ENCODE measurements at places on chromosomes 5 and 9.

GRCh38 chr5:145787996-145788395 lies 47.1 kb downstream of the PRELID2 start:
- DNase-seq: no peak

- no peak for DNase-seq
Measured at GRCh38 chr5:55544341-55544740, 9.6 kb upstream of the PLPP1 start.

DNA sequence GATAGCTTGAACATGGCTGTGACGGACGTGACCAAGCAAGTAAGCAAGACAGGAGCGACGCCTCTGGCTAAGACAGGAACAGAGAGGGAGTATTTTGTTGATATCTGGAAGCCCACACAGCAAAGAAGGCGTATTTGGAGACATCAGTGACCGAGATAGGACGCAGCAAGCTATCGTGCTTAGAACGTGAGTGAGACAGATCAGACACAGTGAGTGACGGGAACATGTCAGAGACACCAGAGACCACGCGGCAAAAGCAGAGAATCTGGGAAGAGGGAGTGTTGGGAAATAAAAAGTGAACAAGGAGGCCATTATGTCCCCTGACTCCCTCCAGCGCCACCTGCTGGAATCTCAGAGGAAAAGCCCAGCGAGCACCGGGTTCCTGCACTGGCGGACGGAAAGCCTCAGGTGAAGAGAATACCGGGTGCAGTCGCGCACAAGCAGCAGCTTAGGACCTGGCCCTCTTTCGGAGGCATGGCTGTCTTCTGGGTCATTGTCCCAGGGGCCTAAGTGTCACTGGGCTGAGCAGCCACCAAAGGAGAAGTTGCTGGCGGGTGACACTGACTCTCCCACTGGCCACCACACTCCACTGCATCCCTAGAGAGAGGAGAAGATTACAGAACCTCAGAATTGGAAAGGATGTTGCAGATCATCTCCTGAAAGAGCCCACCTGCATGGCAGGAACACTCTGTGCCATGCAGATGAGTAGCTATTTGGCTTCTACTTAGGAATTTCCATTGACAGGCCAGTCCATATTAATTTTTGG lies 99.1 kb downstream of the FBXO38 start:
- DNase-seq: no peak

GRCh38 chr5:75471193-75471592 lies 40.2 kb downstream of the CERT1 start:
- DNase-seq: no peak

DNA sequence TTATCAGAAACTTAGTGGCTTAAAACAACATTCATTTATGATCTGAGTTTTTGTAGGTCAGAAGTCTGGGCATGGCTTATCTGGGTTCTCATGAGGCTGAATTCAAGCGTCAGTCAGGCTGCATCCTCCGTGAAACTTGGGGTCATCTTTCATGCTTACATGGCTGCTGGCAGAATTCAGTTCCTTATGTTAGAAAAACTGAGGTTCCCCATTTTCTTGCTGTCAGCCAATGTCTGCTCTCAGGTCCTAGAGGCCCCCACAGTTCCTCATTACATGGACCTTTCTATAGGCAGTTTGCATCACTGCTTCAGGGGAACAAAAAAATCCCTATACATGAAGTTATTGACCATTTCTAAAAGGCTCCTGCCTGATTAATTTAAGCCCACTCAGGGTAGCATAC lies 83.8 kb upstream of the NMUR2 start:
- no peak for DNase-seq

- DNase-seq: no peak
Measured at GRCh38 chr9:85534340-85534739, 207.4 kb downstream of the AGTPBP1 start.

DNA sequence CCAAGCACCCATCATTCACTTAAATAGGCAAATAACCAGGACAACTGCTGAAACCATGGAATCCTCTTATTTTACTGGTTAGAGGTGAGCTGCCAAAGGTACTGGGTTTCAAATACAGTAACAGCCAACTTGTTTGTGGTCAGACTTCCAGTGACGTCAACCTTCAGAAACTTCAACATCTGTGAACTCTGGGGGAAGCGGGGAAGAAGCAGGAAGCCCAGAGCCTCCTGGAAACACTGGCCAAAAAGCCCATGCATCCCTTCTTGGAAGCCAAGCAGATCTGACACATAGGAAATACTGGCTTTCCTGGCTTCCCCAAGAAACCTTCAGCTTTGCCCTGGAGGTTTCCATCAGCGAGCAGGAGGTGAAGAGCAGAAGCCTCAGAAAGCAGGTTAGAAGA lies 4.9 kb upstream of the FRRS1L start:
- no peak for DNase-seq

- DNase-seq: no peak
Measured at GRCh38 chr5:121819682-121820261, 31.9 kb upstream of the FTMT start.

GRCh38 chr9:84137968-84138367 lies 157.4 kb downstream of the RMI1 start:
- DNase-seq: no peak

DNA sequence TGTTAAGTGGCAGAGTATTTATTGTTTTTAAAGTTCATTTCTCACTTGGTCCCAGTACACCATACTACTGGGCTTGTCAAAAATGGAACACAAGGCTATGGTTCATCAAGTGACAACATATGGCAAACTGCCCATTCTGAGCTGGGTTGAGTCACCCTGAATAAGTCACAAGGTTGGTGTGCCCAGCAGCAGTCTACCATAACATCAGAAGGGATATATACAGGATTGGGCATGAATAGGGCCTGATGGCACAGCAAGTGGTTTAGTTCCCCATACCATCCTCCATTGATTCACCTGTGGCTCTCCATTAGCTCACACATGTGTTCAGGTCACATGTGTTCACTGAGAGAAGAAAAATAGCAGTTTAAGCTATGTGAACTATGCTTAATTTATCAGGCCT lies 249.8 kb upstream of the PRDM9 start:
- no peak for DNase-seq

- DNase-seq: no peak
Measured at GRCh38 chr5:73682176-73682575, 56.2 kb downstream of the ARHGEF28 start.

DNA sequence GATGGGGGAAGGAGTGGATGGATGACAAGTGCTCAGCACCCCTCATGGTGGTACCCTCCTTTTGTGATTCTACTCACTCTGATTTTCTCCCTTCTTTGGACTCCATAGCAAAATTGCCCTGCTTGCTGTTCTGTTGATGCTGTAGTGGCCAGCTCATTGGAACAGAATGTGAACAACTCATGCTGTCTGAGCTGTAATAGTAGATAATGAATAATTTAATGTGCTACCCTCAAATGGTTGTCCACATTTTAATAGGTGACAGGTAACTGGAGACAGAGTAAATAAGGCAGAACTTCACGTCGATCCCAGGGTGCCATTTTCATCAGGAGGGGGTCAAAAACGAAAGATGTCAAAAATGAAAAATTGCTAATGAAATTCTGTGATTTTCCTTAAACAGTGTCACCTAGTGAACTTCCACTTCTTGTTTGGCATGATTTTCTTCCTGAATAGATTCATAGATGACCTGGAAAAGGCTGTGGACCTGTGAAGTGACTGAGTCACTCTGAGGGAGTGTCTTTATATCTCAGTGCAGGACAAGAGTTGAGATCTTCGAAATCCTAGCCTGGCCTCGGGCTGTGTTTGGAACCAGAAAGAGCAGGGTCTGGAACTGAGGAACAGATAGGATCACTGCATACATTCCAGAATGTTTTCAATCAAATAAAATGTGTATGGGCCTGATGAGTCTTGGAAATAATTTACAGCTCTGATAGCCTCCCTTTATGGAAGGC lies 270.2 kb downstream of the PSAT1 start:
- no peak for DNase-seq

- no peak for DNase-seq
Measured at GRCh38 chr9:136060671-136061371, 34.3 kb downstream of the NACC2 start.

GRCh38 chr5:112886975-112887374 lies 25.9 kb downstream of the SRP19 start:
- no peak for DNase-seq

DNA sequence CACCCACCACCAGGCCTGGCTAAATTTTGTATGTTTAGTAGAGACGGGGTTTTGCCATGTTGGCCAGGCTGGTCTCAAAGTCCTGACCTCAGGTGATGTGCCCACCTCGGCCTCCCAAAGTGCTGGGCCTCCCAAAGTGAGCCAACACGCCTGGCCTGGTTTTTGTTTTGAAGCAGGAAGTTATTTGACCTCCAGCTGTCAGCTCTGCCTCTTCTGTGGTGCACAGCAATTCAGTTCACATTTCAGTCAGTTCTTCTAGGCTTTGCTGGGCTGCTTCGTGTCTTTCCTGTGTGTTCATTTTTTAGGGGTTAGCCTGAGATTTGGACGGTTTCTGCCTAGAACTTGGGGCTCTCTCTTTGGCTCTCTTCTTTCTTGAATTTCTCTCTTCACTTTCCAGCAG lies 8.9 kb downstream of the LCN1 start:
- no peak for DNase-seq

DNA sequence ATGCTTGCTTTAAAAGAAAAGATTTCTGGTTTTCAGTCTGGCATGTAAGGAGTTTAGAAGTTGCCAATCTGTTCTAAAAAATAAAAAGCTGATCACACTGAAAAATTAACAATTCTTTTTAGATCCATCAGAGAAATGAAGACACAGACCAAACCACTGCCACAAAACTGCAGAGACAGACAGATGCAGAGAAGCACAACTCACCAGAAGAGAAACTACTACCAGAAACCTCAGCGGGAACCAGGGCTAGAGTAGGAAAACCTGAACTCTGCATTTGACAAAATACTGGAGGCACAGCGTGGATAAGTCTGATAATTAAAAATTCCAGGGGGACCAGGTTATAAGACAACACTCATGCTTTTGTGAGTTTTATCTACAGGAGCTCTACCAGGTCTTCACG lies 28.8 kb downstream of the FBXL17 start:
- no peak for DNase-seq

DNA sequence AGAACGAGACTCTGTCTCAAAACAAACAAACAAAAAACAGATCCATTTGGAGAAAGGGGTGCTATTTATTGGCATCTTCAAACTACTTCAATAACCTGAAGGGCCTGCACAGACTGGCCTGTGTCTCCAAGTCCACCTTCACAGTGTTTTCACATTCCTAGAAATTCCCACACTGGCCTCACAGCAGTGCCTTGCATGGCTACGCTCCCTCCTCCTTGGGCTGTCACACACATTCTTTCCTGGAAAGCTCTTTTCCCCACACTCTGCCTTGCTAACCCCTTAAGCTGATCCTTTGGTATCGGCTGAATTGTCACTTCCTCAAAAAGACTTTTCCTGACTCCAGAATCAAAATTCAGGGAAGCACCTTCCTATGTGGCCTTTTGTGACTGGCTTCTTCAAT lies 19.8 kb downstream of the FAM151B start:
- no peak for DNase-seq

DNA sequence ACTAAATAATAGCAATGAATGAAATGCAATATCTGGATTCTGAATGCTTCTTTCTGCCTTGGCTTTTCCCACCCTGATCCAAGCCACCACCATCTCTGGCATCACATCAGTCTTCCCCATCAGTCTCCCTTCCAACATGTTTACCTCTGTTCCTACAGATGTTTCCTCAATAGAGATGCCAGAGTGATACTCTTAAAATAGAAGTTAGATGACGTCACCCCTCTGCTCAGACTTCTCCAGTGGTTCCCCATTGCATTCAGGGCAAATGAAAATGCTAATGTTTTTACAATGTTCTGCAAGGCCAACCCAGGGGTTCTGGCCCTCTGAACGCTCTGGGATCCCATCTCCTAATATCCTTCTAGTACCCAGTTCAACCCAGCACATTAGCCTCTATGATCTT lies 305.8 kb downstream of the TRIM32 start:
- DNase-seq: no peak

DNA sequence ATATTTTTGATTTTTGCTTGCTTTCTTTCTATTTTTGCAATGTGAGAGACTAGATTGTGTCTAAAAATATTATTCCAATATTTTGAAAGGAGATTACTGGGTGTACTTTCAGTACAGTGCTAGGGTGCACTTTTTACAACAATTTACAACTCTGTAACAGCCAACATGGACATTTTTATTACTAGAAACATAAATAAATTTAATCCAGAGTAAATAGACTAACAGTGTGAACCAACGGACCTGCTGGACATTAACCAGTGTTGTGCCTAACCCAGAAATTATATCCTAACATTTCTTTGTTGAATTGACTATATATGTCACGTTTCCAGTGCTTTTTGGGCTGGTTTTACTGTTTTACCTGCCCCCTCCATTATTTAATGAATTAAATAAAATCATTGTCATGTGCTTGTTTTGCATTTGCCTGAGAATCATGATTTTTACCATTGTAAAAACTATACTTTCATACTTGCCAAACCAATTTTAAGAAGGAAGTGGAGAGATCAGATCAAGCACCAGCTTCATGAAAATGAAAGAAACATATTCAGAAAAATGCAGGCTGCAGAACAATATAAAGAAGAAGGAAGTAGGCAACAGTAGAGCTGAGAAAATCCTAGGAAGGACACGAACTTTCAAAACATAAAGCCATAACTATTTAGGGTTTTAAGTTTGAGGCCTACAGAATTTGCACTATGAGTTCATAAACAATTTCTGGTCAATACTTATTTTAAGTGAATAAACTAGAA lies 400.8 kb upstream of the PIK3R1 start:
- DNase-seq: no peak

DNA sequence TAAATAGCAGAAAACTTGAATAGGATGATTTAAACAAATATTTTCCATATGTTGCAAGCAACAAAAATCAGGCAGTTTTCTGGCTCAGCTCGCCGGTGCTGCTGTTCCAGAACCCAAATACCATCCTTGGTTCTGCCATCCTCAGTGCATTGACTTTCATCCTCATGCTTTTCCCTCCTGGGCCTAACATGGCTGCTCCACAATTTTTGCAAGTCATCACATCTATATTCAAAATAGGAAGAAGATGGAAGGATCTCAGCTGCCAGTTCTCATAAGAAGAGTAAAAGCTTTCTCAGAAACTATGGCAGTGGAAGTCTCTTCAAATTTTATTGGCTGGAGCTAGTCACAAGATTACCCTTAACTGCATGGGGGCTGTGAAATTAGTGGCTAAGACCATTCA lies 136.7 kb downstream of the STARD4 start:
- DNase-seq: no peak

- DNase-seq: no peak
Measured at GRCh38 chr9:21317956-21318923, 13.1 kb upstream of the IFNA5 start.

DNA sequence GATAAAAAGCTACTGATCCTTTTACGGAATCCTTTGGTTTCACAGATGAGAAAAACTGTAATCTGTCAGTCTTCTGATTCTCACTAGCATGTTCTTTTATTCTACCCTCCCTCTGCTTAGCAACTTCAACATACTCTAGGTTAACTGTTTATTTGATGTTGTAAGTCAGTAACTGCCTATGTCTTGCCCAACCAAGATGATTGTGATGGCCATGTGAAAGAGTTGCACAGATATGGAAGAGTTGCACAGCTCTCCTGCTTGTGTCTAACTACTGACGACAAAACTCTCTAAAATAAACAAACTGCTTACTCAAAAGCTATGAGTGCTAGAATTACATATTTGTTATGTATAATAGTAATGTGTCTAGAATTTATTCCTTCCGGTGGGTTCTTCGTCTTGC lies 227.3 kb upstream of the DAB2 start:
- no peak for DNase-seq

- no peak for DNase-seq
Measured at GRCh38 chr5:16525651-16526050, 60.1 kb upstream of the ZNF622 start.
